Islet precursor cell (in vitro differentiated cells): ENCODE measurements at places on chromosomes 1 and 21.

GRCh38 chr1:209655411-209656231 is 3.4 kb upstream of the LAMB3 start:
- peak; percentile 63 for DNase-seq

- no peak for DNase-seq
These were observed 53.2 kb upstream of the MRPS6 start for GRCh38 chr21:34020005-34020847.

- DNase-seq, result no peak
These were observed 862 bp upstream of the SGIP1 start for GRCh38 chr1:66532798-66533783.

GRCh38 chr1:81489372-81489934 is 311.3 kb upstream of the ADGRL2 start:
- no peak for DNase-seq

- DNase-seq, result no peak
These were observed 534.3 kb upstream of the OLFM3 start for GRCh38 chr1:102531036-102531435.

- no peak for DNase-seq
These were observed 101.1 kb upstream of the JUN start for GRCh38 chr1:58884706-58885661.

GRCh38 chr1:181482521-181483284 is 614 bp upstream of the CACNA1E start:
- peak; percentile 82 for DNase-seq

DNA sequence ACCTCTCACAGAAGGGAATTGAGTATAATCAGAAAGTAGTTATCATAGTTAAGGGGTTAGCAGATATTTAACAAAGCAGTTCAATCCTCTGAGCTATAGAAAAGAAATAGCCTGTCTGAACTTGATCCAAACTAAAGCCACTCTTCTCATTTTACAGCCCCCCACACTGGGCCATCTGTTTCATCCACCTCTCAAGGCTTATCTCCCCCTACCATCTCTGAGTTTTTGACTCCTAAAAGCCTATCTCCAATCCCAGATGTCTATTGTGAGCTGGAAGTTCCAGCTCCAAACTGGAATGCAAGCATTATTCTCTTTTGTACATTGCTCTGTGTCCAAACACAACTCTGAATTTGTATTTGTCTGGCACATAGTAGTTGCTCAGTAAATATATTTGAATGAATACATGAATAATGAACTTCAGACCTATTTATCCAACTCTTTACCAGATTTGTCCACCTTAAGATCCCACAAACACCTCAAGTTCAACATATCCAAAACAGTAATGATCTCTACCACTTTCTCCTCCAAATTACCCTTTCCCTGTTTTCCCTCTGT is 98.1 kb downstream of the PLPP3 start:
- DNase-seq, result peak; percentile 35

GRCh38 chr21:46264690-46265144 is 20.7 kb downstream of the MCM3AP start:
- DNase-seq, result no peak

DNA sequence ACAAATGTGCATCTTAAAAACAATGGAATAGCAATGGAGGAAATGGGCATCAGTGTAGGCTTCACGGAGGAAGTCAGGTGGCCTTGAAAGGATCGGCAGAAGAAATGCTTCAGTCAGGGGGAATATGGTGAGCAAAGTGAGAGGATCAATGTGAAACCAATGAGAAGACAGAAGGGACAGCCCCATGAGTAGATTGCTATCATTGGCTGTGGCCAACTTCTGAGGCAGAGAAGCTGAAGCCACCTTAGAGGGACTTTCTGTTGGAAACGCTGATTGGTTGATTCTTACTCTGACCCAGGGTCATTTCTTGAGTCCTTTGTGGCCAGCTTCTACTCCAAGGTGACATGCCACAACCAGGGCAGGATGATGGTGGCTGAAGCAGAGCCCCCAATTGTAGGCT is 130.7 kb upstream of the ZNF648 start:
- DNase-seq, result no peak

DNA sequence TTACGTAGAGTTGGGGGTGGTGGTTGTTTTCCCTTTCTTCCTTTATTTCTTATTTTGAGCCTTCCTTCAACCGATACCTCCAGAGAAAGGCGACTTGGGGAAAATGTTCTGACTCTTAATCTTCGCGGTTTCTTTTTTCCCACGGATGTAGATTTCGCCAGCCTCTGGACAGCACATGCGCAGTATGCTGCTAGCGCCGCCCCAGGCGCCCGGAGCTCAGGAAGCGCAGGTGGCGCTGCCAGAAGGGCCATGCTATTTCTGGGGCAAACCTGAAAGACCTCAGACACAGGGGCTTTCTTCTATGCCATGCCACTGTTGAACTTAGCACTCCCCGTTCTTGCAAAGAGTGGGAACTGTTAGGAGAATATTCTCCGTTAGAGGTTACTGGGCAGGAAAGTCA is 392.1 kb downstream of the KIF26B start:
- no peak for DNase-seq

GRCh38 chr1:50109647-50110075 is 941 bp downstream of the ELAVL4 start:
- no peak for DNase-seq

- no peak for DNase-seq
These were observed 10.2 kb downstream of the AGTRAP start for GRCh38 chr1:11746092-11746491.

DNA sequence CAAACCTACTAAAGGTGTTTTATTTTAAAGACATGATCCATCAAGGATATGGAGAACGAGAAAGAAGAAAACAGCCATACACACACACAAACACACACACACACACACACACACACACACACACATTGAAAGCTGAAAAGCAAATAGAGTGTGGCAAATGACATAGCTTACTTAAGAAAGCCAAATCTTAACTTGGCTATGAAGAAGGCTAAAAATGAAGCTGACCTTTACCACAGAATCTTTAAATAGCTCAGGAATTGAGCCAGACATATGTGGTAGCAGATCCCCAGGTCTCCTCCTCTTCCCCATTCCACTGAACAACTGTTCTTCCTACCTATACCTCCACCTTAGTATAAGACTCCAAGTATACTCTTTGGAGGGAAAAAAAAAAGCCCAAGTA is 185.6 kb downstream of the CLEC20A start:
- DNase-seq, result no peak

- DNase-seq, result no peak
These were observed 122.0 kb downstream of the ETS2 start for GRCh38 chr21:38927776-38928175.

- DNase-seq, result peak; percentile 37
These were observed 49.0 kb upstream of the LRP8 start for GRCh38 chr1:53376742-53377437.

DNA sequence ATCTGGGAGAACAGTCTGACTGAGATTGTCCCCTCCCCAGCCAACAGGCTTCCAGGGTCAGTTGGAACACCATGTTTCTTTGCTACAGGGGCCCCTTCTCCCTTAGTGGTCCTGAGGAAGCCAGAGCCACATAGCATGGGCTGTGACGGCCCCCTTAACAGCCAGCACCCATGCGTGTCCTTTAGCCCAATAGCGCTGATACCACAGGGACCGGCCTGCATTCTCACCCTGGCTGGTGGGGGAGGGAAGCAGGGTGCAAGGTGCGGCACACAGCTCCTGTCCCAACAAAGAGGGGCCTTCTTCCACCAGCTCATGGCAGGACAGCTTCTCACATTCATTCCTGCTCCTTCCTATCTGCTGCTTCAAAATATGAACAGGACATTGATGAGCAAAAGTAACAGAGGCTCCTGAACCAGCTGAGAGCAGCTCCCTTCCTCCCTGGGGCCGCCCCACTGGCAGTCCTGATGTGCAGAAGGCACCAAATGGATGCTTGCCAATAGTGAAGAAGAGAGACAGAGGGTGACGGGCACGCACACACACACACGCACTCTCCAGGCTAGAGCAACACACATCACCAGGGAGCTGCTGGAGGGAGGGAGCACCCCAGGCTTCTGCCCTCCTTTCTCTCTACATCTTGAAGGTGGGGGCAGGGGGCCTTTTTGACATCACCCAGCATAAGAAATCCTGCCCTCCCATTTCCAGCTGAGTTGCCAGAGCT is 99.4 kb downstream of the CRYAA start:
- no peak for DNase-seq

DNA sequence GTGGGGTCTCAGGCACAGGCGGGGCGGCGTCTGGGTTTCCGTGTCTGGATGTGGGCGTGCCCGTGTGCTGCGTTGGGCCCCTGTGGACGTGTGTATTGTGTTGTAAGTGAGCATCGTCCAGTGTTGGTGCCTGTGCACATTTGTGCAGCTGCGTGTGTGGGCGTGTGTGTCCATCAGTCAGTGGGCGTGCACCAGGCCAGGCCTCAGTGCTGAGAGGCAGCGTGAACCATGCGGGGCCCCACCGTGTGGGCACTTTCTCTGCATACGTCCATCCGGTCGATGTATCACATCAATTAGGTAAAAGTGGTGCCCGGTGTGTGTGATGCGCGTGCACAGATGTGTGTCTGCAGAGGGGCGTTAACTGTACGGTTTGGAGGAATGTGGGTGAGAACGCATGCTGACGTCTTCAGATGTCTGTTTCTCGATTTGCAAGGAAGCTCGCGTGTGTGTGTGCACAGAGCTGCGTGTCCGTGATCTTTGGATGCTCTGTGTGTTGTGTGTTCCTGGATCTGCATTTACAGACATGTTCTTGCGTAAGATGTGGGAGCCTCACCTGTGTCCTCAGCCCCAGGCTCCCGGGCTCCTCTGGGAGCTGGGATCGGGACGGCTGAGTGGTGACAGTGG is 24.6 kb downstream of the AGRN start:
- DNase-seq, result no peak
